ENCODE measurements at places on chromosomes 16 and 17.

DNA sequence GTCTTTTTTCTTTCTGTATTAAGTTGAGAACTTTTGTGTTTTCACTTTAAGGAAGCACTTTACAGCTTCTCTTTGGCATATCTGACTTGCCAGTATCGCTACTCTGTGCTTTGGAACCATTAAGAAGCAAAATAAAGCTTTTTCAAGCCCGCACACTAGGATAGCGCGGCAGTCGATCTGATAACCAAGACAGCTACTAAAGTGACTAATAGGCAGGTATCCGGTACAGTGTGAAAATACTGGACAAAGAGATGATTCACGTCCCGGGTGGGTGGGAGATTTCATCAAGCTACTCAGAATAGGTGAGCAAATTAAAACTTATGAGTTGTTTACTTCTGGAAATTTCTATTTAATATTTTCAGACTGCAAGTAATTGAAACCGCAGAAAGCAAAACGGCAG lies 53.8 kb downstream of the SHISA6 start:
- no peak for DNase-seq

DNA sequence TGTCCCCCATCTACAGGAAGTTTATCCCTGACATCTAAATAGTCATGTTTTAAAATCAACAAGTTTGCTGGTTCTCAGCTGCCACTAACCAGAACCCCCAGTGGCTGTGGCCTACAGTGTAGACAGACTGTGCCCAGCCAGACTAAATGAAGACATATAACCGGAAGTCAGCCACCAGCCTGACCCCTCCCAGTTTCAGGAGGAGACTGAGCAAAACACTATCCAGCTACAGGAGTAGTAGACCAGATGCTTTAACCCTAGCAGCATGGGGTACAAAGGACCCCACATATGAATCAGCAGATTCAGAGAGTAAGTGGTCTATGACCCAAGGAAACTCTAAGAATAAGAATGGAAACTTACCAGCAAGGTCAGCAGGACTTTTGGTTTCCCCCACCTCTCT lies 83.4 kb downstream of the HIC1 start:
- DNase-seq = no peak

DNA sequence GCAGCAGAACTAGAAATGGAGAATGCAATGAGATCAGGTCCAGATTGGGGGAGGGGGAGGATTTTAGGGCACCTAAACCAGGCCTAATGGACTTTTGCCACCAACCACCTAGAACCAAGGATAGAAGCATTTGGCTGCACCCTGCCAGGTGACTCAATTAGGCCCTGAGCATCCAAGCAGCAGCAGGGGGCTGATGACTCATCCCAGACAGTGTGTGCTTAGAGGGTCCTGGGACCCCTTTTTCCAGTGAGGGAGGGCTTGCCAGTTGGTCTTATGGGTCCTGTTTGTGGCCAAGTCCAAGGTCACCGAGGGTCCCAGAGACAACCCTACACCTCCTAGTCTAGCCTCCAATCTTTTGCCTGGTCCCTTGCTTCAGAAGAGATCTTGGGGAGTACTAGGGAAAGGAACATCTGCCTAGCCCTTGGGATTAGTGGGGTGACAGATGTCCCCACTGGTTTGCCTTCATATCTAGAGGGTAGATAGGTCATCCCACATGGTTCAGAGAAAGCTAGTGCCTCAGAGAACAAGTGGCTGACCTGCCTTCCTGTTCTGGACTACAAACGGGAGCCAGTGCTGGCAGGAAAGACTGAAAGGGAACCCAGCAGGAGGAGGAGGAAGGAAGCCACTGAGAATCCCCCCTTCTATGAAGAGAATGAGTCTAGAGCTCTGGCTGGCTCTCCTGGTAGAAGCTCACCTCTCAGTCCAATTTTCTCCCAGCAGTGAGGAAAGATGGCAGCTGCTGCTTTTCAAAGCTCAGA lies 1.6 kb upstream of the TBKBP1 start:
- no peak for DNase-seq

DNA sequence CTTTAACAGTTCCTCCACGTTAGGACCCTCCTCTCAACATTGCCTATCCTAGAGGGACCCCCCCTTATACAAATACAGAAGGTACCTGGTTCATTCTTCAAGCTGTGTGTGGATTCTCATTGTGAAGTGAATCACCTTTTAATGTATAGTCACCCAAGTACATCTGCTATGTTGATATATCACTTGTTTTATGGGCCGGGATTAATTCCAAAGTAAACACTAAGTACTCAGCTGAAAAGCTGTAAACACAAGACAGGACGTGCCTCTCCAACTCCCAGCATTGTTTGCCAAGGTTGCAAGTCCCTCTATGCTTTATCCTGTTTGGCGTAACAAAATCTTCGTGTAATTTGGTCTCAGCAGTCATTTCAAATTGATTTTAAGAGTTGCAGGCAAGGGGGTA lies 123.6 kb downstream of the RBFOX1 start:
- DNase-seq = no peak

GRCh38 chr17:10141436-10141835 lies 57.0 kb downstream of the GAS7 start:
- no peak for DNase-seq

GRCh38 chr16:85717393-85718152 lies 28.8 kb upstream of the GINS2 start:
- peak; percentile 68 for DNase-seq

DNA sequence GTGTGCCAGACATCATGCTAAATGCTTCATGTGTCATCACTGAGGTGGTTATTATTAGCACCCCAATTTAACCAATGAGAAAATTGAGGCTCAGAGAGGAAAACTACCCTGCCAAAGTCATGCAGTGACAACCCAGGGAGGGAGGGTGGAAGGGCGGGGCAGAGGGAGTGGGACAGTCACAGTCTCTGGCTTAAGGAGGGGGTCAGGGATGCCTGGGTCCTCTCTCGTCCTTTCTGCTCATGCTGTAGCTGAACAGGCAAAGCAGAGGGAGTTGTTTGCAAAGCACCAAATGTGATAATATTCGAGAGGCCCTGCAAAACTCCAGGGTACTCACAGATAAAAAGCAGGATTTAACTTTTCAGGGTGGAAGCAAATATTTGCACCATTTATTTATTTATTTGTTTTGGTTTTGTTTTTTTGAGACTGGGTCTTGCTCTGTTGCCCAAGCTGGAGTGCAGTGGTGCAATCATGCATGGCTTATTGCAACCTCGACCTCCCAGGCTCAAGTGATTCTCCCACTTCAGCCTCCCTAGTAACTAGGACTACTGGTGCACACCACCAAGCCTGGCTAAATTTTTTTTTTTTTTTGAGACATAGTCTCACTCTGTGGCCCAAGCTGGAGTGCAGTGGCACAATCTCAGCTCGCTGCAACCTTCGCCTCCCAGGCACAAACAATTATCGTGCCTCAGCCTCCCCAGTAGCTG lies 47.9 kb upstream of the NKD1 start:
- DNase-seq = no peak

DNA sequence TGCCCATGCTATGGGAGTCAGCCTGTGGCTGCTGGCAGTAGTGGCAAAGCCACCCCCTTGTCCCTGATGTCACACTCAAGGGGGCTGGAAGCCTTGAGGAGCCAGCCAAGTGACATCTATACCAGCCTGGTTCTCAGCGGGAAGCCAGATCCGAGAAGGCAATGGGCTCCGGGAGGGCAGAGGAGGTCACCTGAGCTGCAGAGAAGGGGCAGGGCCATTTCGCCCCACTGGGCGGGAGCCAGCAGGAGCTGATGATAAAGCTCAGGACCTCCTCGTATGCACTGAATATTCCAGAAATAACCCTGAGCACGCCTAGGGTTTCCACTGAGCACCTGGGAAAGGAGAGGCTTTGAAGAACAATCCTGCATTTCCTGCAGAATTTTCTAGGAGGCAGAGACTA lies 19.0 kb downstream of the MRPS23 start:
- DNase-seq = no peak

DNA sequence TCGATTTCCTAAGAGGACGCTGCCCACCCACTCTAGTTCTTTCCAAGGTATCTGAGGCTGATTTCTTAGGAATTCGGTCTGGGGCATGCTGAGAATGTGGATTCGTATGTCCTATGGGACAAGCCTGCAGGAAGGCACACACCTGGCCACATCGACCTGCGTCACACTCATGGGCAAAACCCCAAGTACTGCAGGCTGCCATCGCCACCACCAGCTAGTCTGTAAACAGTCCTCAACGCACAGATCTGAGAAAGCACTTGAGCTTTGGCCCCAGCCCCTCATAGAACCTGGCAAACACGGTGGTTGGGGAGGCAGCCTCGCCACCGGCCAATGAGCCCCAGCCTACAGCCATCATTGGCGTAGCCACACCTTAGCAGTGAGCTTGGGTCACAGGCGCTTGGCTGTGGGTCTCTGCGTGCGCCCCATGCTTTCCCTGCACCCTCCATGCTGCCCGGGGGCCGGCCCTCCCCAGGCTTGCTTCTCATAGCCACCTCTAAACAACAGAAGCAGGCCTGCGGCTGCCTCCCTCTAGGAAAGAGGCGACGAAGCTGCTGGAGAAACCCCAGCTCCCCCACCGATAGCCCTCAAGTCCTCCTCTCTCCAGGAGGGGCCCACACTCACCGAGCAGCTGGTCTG lies 75.1 kb downstream of the ZNF778 start:
- no peak for DNase-seq

GRCh38 chr17:17779015-17779611 lies 57.7 kb downstream of the SREBF1 start:
- DNase-seq = no peak

DNA sequence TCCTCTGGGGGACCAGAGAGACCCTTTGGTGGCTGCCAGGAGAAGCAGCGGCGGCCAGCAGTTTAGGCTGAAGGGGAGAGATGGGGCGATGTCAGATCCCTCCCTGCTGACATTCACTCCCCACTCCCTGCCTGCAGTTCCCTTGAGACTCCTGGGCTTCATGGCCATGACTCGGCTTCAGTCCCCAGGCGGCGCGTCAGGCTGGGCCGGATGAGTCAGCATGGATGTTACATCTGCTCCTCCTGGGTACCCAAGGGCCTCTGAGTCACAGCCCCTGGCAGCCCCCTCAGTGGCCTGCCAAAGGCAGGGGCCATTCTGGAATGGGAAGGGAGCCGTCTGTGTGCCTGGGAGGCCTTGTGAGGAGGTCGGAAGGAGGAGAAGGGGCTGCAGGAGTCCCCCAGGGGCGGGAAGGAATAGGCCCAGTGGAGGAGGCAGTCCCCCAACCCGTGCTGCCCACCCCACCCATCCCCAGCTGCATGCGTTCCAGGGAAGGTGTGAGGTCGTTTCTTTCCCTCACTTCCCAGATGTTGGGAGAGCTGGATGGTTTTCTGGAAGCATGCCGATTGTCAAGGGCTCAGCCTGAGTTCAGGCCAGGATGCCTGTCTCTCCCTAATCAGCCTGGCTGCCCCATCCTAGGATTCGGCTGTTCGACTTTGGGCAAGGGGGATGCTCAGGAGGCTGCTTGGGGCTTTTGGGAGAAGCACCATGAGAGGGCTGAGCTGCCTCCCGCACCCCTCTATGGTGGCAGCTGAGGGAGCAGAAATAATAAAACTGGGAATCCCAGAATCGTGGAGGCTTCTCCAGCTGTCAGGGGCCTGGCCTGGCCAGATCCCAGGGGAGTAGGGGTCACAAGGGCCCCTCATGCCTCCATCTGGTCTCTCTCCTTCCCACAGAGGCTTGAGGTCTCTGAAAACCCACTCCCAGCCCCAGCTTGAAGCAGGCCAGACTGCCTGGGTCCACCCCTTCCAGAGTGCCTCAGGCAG lies 9.7 kb downstream of the RHBDL3 start:
- no peak for DNase-seq

GRCh38 chr17:2090804-2091534 lies 36.1 kb downstream of the HIC1 start:
- no peak for DNase-seq

DNA sequence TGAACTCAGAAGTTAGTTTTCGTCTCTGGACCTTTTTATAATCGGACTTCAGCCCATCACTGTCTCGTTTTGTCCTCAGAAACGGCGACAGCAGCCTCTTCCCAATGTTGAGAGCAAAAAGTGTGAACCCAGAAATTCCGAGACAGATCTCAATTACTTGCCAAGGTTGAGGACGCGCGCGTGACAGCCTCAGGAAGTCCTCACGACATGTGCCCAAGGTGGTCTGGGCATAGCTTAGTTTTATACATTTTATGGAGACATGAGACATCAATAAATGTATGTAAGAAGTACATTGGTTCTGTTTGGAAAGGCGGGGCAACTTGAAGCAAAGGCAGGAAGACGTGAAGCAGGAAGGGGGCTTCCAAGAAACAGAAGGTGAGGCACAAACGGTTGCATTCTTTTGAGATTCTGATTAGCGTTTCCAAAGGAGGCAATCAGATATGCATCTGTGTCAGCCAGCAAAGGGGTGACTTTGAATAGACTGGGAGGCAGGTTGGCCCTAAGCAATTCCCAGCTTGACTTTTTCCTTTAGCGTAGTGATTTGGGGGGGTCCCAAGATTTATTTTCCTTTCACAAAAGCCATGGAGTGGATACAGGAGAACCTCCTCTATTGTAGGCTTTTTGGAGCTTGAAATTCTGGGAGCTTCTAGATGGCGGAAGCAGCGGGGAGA lies 583 bp upstream of the ZNF747 start:
- DNase-seq = peak; percentile 70

DNA sequence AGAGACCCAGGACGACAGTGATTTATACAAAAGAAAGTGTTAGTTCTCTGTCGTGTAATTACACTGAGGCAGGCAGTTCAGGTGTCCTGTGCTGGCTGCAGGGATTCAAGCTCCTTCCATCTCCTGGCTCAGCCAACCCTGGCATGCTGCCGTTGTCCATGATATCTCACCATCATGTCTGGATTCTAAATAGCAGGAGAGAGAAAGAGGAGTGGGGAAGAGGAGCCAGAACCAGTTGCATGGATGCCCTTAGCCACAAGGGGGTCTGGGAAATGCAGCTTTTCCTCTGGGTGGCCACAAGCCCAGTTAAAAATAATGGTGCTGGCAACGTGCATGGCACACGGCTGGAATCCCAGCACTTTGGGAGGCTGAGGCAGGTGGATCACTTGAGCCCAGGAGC lies 9.7 kb downstream of the C16orf54 start:
- DNase-seq = no peak

DNA sequence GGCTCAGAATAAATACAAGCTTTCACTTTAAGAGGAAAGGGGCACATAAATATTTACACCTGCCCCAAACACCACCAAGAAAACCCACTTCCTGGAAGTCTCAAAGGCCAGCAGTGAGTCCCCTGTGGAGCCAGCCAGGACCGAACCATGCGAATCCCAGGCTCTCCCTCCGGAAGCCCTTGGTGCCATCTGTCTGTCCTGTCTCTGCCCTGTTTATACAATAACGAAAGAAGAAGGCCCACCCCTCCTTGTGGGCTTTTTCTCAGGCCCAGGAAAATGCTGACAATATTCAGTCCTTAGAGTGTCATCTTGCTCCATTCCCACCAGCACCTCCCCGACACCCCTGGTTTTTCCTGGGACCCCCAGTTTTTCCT lies 3.6 kb upstream of the SLC6A4 start:
- DNase-seq = no peak

- no peak for DNase-seq
Observed at GRCh38 chr16:17177959-17178905, 292.5 kb downstream of the XYLT1 start.

DNA sequence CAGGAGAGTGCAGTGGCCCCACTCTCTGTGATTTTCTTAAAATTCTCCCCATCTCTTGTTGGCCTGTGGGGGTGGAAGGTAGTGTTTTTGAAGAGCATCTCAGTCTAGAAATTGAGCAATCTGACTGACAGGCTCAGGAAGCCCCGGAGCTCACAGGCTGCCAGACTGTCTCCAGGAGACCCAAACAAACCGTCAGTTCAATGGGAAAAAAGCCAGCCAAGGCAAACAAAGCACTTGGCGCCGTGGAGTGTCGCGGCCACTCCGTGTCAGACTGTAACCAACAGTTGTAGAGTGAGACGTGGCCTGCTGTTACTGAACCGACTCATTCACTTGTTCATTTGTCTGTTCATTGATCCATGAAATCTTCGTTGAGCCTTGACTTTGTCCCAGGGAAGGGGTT lies 33.7 kb downstream of the RGS9 start:
- DNase-seq = no peak

GRCh38 chr16:86789621-86790051 lies 211.3 kb downstream of the FOXL1 start:
- DNase-seq = no peak

Measured in right kidney (tissue), 9 donors.